ENCODE measurements at places on chromosomes 16 and 17.

DNA sequence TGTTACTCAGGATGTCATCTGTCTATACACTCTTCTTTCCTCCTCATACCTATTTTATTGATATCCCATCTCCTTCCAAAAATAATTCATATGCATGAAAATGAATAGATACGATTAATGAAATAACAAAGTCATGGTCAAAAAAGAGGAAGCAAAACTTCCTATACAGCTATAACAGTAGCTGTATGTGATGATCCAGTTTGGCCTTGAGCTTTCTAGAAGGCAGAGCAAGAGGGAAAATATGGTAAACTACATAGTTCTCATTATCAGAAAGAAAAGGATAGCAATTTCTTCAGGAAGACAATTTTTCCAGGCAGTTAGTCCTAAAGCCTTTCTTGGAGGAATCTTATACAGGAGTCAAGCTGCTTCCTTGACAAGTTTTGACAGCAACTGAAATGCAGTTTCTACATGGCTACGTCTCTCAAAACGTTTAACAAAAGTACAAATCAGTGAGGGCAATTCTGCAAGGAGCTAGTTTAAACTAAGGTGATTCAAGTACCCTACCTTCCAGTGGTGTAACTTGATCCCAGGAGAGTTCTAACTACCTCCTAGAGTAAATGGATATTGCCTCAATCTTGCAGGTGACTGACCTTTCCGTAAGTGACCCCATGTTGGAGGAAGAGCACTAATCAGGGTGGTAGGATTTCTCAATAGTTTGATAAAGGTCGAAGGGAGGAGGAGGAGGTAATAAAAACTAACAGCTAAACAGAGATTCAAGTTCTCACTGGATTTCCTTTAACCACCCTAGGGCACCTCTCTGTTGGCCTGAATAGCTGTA lies 1.0 kb downstream of the SPAG5 start:
- no peaks in the 10 kb centered on the region for H3K27me3 ChIP-seq
- peak overlapping the region; percentile 97 for H3K4me3 ChIP-seq
- DNase-seq, result no peak

GRCh38 chr17:9905078-9905415 lies at the start of gene RCVRN:
RCVRN (minus strand) TSS chr17:9905271; CDS start chr17:9905180, 91 bp downstream.
- H3K27ac ChIP-seq, result no peak within 1 kb of the TSS
- no peaks in the 10 kb centered on the region for H3K36me3 ChIP-seq
- peaks cover 27% of the 10 kb centered on the region for H3K4me1 ChIP-seq

DNA sequence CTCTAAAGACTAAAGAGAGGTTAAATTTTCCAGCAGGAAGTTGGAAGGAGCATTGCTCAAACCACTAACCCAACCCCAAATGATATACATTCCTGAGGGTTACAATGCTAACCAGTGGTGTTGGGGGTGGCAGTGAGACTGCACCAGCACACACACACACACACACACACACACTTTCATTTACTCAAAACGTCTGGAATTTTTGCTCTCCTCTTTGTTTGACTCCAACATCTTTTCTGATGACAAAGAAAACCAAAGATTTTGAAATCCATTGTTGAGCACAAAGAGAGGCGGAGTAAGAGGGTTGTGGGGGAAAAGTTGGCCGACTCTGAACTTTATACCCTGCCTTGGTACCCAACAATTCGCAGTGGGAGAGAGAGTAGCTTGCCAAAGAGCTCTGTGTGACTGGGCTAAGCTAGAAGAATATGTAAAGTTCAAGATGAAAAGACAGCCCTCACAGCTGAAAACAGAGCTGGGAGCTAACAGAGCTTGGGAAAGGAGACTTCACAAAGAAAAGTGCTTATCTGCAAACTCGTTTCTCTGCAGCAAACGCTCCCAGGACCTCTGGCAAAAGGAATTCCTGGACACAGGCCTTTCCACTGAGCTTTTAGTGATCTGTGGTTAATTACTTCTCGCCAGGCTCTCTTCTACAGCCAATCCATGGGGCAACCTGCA lies 426.0 kb upstream of the CDH11 start:
- H3K4me1 ChIP-seq, result peaks cover 48% of the 10 kb centered on the region
- H3K27ac ChIP-seq, result peak overlapping the region; percentile 60
- H3K4me3 ChIP-seq, result peak overlapping the region; percentile 47
- no peaks in the 10 kb centered on the region for H3K36me3 ChIP-seq
- H3K27me3 ChIP-seq, result peaks cover 13% of the 10 kb centered on the region

- no peaks in the 10 kb centered on the region for H3K36me3 ChIP-seq
- H3K27ac ChIP-seq, result peak within 1 kb of the TSS; percentile 85
- H3K4me1 ChIP-seq, result peaks cover 38% of the 10 kb centered on the region
- H3K27me3 ChIP-seq, result peaks cover 12% of the 10 kb centered on the region
- no peak for DNase-seq
These were observed at the start of gene THRA for GRCh38 chr17:40062329-40063186. THRA (plus strand) TSS chr17:40062965; CDS start chr17:40074489, 11,524 bp downstream.

GRCh38 chr17:49514071-49514721 lies 19.1 kb downstream of the NGFR start:
- H3K36me3 ChIP-seq, result peaks cover 7% of the 10 kb centered on the region
- H3K27me3 ChIP-seq, result no peaks in the 10 kb centered on the region
- DNase-seq, result no peak
- H3K4me3 ChIP-seq, result no peak overlapping the region
- peak overlapping the region; percentile 87 for H3K27ac ChIP-seq

GRCh38 chr17:59762049-59762823 lies 54.8 kb downstream of the VMP1 start:
- H3K4me1 ChIP-seq, result peaks cover 11% of the 10 kb centered on the region
- no peak overlapping the region for H3K4me3 ChIP-seq
- H3K27me3 ChIP-seq, result no peaks in the 10 kb centered on the region
- peaks cover 13% of the 10 kb centered on the region for H3K36me3 ChIP-seq
- DNase-seq, result no peak
- peak overlapping the region; percentile 23 for H3K27ac ChIP-seq

DNA sequence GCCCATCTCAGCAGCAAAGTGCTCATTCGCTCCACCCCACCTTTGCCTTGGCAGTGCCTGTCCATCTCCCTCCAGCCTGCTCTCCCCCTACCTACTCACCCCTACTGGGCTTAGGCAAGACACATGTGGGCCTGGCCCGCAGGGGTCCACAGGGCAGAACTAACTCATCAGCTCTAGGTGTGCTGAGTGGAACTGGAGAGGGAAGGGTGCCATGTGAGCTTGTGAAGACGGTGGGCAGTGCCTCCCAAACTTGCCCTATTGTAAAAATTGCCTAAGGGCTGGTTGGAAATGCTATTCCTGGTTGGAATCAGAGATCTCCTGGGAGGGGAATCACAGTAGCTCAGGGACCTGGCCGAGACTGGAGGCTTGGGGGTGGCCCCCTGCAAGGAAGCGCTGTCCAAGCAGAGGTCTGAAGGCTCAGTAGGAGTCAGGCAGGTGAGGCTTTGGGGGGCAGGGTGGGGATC lies 29.1 kb upstream of the TNS4 start:
- peaks cover 10% of the 10 kb centered on the region for H3K27me3 ChIP-seq
- peaks cover 30% of the 10 kb centered on the region for H3K4me1 ChIP-seq
- no peak for DNase-seq
- H3K4me3 ChIP-seq, result no peak overlapping the region
- H3K36me3 ChIP-seq, result no peaks in the 10 kb centered on the region
